ENCODE measurements at places on chromosomes 12 and 14. TPM values are rescaled to one million over a fixed set of nuclear protein-coding genes. Genes with fewer than 3 reads are reported as not detected.

DNA sequence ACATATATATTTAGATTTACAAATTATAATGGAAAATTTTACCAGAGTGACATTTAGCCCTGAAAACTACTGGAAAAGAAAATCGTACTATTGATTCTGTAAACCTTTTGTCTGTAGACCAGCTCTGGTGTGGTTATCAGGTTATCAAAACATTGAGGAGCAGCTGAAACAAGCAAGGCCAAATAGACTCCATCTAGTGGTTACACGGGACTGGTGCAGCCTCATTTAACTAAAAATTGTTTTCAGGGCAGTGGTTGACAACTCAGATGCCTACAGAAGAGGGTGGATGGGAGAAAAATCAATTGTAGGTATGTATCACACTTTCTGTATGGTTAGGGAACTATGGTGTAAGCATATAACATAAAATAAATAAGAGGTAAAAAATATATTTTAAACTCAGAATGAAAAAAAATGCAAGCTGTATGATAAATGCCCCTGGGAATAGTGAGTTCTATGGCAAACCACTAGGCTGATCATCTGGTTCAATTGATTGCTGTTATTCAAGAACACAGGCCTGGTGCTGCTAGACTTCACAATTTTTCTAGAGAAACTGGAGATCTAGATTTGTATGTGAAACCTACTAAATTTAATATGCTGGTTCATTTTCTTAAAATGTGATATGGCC is 51.2 kb downstream of the ACSS3 start:
- no peak overlapping the region for H3K27ac ChIP-seq
- no peaks in the 10 kb centered on the region for H3K27me3 ChIP-seq
- no peaks in the 10 kb centered on the region for H3K4me1 ChIP-seq
- no peaks in the 10 kb centered on the region for H3K36me3 ChIP-seq

GRCh38 chr12:45732250-45732649 is 2.7 kb downstream of the ARID2 start:
- peak overlapping the region; percentile 62 for H3K4me3 ChIP-seq
- H3K27me3 ChIP-seq: no peaks in the 10 kb centered on the region
- DNase-seq: no peak
- H3K4me1 ChIP-seq: peaks cover 36% of the 10 kb centered on the region

COA8 gene
- total RNA-seq: 41.0 TPM

- DNase-seq: no peak
- H3K4me3 ChIP-seq: no peak overlapping the region
- H3K27me3 ChIP-seq: peaks cover 3% of the 10 kb centered on the region
Measured at GRCh38 chr14:105080161-105080560, 14.9 kb upstream of the GPR132 start.

- H3K4me3 ChIP-seq: no peak overlapping the region
- H3K27me3 ChIP-seq: no peaks in the 10 kb centered on the region
- no peak overlapping the region for H3K27ac ChIP-seq
- H3K36me3 ChIP-seq: peaks cover 15% of the 10 kb centered on the region
Measured at GRCh38 chr12:121970581-121971300, 50.9 kb upstream of the BCL7A start.

GRCh38 chr12:26156201-26156871 is 31.5 kb upstream of the BHLHE41 start:
- H3K27me3 ChIP-seq: peaks cover 2% of the 10 kb centered on the region
- no peak for DNase-seq
- no peak overlapping the region for H3K4me3 ChIP-seq
- H3K27ac ChIP-seq: no peak overlapping the region
- peaks cover 30% of the 10 kb centered on the region for H3K4me1 ChIP-seq

DNA sequence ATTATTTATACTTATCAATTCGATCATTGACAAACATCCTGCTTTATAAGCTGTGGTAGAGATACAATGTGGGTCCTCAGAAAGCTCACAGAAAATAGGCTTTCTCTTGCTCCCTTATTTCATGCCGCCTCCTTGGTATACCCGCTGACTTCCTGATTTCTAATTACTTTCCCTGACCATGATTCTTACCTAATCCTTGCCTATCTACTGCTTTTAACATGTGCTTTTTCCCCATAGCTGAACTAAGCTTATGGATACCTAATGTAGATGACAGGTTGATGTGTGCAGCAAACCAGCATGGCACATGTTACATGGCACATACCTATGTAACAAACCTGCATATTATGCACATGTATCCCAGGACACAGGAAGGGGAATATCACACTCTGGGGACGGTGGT is 65.1 kb downstream of the ITPR2 start:
- no peak overlapping the region for H3K4me3 ChIP-seq
- DNase-seq: no peak
- H3K27ac ChIP-seq: no peak overlapping the region
- no peaks in the 10 kb centered on the region for H3K4me1 ChIP-seq

SOAT2 gene
- not detected for total RNA-seq

TMEM260 gene
- 22.5 TPM for total RNA-seq

GRCh38 chr12:55037351-55037987 is 17.7 kb downstream of the NEUROD4 start:
- H3K4me1 ChIP-seq: no peaks in the 10 kb centered on the region
- no peak overlapping the region for H3K4me3 ChIP-seq
- no peak overlapping the region for H3K27ac ChIP-seq
- no peak for DNase-seq
- no peaks in the 10 kb centered on the region for H3K27me3 ChIP-seq
- H3K36me3 ChIP-seq: no peaks in the 10 kb centered on the region

SDSL gene
- total RNA-seq: 6.2 TPM

RPGRIP1 gene
- not detected for total RNA-seq

DNA sequence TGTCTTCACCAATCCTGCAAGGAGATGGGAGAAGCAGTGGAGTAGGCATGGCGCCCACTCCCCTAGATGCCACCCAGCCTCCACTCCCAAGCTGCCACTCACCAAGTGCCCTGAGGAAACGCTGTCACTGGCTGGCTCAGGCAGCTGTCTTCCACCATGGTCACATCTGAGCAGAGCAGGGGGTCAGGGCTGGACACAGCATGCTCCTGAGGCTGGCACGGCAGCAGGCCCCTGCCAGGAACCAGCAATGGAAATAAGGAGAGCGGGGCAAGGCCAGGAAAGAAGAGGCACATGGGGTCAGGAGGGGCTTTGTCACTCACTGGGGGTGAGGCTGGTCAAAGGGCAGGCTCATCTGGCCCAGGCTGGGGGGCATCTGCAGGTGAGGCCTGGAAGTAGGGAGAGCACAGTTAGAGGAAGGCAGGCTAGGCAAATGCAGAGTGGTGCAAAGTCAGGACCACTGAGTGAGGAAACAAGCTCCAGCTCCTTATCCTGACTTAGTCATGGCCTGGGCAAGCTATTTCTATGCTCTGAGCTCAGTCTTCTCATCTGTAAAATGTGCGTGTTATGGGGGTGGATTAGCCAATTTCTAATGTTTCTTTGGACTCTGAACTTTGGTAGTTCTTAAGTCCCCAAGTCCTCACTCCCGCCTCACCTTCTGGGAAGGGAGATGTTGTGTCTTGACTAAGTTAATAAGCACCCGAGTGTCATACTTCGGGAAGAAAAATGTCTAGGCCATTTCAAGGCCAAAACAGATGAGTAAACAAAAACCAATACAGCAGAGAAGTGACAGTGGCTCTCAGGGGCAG is 8.0 kb downstream of the NAB2 start:
- DNase-seq: peak; percentile 80
- peaks cover 32% of the 10 kb centered on the region for H3K36me3 ChIP-seq
- H3K4me3 ChIP-seq: no peak overlapping the region
- peaks cover 28% of the 10 kb centered on the region for H3K4me1 ChIP-seq
- H3K27ac ChIP-seq: peak overlapping the region; percentile 58
- H3K27me3 ChIP-seq: no peaks in the 10 kb centered on the region

DNA sequence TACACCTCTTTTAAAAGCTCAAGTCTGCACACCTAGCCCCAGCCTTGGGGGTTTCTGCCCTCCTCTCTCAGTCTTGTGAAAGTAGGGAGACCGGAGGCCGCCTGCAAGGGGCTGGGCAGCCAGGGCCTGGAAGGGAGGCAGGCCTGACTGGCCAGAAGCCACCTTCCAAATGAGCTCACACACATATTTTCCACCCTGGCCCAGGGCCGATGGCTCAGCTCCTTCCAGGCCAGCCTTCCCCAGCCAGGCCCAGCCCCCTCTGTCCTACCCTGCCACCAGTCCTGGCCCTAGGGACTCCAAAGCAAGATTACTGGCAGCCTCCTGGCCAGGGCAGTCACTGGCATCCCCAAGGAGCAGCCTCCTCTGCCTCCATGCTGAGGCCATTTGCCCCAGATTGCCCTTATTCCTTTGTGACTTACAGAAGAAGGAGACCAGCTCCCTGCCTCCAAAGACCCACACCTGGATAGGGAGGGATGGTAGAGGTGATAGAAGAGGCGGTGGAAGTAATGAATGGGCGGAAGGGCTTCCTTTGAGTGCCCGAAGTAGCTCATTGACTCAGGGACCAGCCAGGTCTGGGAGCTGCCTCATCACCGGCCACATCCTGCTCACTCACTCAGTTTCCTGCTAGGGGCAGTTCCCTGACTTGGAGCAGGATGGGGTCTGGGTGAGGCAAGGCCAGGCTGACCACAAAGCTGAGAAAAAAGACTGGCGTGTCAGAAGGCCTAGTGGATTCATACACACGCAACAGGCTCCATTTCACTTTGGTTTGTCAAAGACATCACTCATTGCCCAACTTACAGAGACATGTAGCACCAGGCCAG is 14.8 kb downstream of the MMP14 start:
- H3K27ac ChIP-seq: peak overlapping the region; percentile 85
- no peak for DNase-seq
- H3K4me1 ChIP-seq: peaks cover 65% of the 10 kb centered on the region
- H3K4me3 ChIP-seq: no peak overlapping the region
- peaks cover 11% of the 10 kb centered on the region for H3K36me3 ChIP-seq
- H3K27me3 ChIP-seq: no peaks in the 10 kb centered on the region

DNA sequence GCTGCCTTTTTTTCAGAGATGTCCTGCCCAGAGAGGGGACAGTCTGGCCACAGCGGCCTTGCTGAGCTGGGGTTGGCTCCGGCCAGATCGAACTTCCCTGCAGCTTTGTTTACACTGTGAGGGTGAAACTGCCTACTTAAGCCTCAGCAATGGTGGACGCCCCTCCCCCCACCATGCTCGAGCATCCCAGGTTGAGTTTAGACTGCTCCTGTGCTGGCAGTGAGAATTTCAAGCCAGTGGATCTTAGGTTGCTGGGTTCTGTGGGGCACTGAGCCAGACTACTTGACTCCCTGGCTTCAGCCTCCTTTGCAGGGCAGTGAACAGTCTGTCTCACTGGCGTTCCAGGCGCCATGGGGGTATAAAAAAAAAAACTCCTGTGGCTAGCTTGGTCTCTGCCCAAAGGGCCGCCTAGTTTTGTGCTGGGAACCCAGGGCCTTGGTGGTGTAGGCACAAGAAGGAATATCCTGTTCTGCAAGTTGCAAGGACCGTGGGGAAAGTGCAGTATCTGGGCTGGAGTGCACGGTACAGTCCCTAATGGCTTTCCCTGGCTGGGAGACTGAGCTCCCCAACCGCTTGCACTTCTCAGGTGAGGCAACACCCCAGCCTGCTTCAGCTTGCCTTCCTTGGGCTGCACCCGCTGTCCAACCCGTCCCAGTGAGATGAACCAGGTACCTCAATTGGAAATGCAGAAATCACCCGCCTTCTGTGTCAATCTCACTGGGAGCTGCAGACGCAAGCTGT is 79.1 kb downstream of the LRIG3 start:
- H3K36me3 ChIP-seq: peaks cover 40% of the 10 kb centered on the region
- no peak overlapping the region for H3K27ac ChIP-seq
- DNase-seq: no peak
- no peaks in the 10 kb centered on the region for H3K4me1 ChIP-seq
- no peaks in the 10 kb centered on the region for H3K27me3 ChIP-seq

DNA sequence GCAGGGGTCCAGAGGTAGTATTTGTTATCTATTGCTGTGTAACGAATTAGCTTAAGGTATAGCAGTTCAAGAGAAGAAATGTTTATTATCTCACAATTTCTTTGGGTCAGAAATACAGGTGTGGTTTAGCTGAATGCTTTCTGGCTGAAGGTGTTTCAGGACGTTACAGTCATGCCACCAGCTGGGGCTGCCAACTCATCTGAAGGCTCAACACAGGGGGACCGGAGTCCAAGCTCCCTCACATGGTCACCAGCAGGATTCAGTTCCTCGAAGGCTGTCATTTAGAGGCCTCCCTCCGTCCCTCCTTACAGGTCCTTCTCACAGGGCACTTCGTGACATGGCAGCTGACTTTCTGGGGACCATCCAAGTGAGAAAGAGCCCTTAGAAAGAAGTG is 37.5 kb upstream of the SINHCAF start:
- H3K4me1 ChIP-seq: peaks cover 10% of the 10 kb centered on the region
- no peak for DNase-seq
- no peak overlapping the region for H3K27ac ChIP-seq
- no peak overlapping the region for H3K4me3 ChIP-seq

- H3K27ac ChIP-seq: no peak overlapping the region
- H3K4me3 ChIP-seq: no peak overlapping the region
- no peak for DNase-seq
- H3K36me3 ChIP-seq: no peaks in the 10 kb centered on the region
Measured at GRCh38 chr12:94229902-94230301, 81.5 kb downstream of the PLXNC1 start.

GRCh38 chr12:70240673-70241072 is 2.6 kb upstream of the CNOT2 start:
- H3K4me3 ChIP-seq: no peak overlapping the region
- H3K27me3 ChIP-seq: no peaks in the 10 kb centered on the region
- H3K27ac ChIP-seq: peak overlapping the region; percentile 0
- DNase-seq: no peak
- H3K4me1 ChIP-seq: peaks cover 28% of the 10 kb centered on the region

DNA sequence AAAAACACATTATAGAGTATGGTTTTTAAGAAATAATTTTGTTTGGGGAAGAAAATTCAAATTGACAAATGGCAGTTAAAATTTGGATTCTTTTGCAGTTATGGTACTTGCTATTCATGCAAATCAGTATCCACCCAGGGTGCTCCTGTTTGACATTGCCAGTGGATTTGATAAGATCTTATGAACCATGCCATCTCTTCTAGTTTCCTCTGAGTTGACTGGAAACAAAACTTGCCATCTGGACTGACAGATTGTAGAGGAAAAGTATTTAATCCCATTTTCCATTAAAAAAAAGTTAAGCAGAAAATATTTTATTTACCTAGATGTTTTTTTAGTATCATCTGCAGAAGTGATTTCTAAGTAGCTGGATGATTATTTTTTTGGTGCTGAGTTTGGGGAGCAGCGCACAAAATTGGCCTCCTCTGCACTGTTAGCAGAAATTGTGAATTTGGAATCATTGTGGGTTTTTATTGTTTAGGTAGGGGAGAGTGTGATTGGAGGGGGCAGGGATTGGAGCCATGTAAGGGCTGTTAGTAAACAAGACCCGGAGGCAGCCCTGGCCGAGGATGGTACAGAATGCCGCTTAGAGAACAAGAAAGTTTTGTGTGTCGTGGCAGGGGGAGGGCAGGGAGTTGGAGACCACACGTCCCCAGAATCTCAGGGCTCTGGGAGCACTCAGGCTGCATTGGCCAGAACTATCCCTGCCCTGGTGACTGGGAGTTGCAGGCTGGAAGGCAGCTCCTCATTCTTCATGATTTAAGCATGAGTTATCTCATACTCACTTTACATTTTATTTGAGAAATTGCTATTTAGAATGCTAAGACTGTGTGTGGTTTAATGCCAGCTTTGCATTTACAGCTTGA is 56.6 kb downstream of the WDR20 start:
- peaks cover 22% of the 10 kb centered on the region for H3K36me3 ChIP-seq
- no peak overlapping the region for H3K4me3 ChIP-seq
- no peaks in the 10 kb centered on the region for H3K27me3 ChIP-seq
- peaks cover 2% of the 10 kb centered on the region for H3K4me1 ChIP-seq
- peak; percentile 62 for DNase-seq

- H3K36me3 ChIP-seq: peaks cover 17% of the 10 kb centered on the region
- H3K4me3 ChIP-seq: no peak overlapping the region
- no peaks in the 10 kb centered on the region for H3K4me1 ChIP-seq
- H3K27me3 ChIP-seq: peaks cover 3% of the 10 kb centered on the region
- DNase-seq: no peak
Measured at GRCh38 chr14:23938823-23939222, 14.7 kb upstream of the DHRS4 start.

TRIP11 gene
- total RNA-seq: 74.8 TPM

All from osteocyte (in vitro differentiated cells).